ENCODE measurements at places on chromosomes 1 and 21.

DNA sequence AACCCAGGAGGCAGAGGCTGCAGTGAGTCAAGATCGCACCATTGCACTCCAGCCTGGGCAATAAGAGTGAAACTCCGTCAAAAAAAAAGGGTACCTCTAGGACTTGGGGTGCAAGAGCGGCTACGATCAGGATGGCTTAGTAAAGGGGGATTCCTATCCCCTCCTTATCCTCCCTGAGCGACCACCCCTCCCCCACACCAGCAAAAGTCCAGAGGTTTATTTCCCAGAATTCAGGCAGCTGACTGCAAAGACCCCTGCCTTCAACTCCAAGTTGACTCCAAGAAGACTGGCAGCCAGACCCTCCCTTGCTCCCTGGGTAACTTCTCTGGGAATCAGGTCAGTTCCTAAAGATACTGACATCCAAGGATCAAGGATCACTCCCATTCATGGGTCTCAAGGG, 12.4 kb upstream of the PRDM16 start:
- no peak for DNase-seq

DNA sequence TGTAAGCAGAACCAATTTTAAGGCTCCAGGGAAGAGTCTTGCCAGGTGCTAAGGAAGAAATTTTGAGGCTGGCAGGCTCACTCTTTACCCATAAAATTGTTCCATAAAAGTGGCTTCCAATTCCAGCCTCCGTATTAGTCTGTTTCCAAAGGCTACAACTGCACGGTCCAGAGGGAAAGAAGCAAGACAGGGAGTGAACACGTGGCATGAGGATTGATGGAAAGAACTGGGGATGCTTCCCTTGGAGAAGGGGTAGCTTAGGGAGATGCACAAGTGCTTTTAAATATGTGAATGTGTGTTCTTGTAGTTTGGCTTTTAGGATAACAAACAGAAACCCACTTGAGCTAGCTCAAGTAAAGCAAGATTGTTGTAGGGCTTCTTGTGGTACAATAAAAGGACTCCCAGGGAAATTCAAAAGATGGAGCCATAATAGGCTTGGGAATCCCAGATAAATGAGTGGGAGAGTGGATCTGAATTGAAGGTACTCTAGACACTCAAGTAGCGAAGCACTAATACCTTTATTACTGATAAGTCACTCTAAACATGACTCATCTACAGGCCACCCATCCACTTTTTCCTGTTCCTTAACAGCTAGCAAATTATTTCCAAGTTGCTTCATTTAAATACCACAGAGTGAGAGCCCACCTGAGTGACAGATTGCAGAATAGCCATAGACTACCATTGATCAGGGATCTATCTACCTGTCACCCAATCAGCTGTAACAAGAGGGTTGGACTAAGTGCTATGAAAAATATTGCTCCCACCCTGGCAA, 34.8 kb upstream of the NPL start:
- no peak for DNase-seq

GRCh38 chr1:181409981-181410380, 73.3 kb upstream of the CACNA1E start:
- DNase-seq: no peak

GRCh38 chr1:94118471-94118870, 2.5 kb downstream of the ABCA4 start:
- no peak for DNase-seq

GRCh38 chr21:39562791-39563770, 49.7 kb upstream of the B3GALT5 start:
- no peak for DNase-seq
